Caudate nucleus (tissue), 63 donors: ENCODE measurements at places on chromosomes 7 and 10.

DNA sequence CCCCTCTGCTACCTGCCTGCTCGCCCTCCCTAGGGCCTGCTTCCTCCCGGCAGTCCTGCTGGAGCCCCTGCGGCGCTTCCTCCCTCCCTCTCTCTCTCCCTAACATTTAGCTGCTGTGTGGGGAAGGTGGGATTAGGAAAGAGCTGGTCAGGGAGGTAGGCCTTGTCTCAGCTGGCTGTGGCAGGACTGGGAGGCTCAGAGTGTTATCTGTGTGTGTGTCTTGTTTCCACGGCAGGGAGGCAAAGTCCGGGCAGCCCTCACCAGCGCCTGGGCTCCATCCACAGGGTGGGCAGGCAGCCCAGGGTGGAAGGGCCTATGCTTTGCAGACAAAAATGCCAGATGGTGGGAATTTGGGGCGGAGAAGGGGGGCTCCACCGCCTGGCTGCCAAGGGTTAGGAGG lies 105.7 kb downstream of the RPS24 start:
- DNase-seq, result no peak

GRCh38 chr7:38806912-38807311 lies 102.1 kb downstream of the VPS41 start:
- no peak for DNase-seq

DNA sequence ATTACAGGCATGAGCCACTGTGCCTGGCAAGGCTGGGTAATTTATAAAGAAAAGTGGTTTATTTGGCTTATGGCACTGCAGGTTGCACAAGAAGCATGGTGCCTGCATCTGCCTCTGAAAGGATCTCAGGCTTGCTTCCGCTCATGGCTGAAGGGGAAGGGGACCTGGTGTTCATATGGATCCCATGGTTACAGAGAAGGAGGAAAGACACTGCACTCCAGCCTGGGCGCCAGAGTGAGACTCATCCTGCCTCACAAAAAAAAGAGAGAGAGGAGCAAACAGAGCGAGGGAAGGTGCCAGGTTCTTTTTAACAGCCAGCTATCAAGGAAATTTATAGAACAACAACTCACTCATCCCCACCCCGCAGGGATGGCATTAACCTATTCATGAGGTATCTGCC lies 36.2 kb downstream of the HIP1 start:
- DNase-seq, result no peak

DNA sequence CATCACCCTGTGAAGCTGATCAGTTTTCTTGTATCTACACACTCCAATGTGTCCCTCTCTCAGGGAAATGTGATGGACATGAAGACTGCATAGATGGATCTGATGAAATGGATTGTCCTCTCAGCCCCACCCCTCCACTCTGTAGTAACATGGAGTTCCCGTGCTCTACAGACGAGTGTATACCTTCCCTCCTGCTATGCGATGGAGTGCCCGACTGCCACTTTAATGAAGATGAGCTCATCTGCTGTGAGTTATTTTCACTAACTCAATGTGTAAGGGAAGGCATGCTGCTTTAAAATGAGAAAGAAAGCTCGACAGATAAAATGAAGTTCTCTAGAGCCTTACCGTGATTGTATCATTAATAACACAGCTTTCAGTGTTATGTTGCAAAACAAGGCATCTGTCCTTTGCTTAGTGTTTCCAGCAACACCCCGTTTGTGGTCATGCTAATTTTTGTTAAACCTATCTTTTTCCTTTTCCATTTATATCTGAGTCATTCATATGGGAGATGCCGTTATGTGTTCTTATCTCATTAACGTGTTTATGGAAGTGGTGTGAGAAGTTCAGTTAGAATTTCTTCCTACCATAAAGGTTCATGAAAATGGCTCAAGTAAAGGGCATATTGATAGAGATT lies 220.9 kb upstream of the PLXDC2 start:
- DNase-seq, result no peak

DNA sequence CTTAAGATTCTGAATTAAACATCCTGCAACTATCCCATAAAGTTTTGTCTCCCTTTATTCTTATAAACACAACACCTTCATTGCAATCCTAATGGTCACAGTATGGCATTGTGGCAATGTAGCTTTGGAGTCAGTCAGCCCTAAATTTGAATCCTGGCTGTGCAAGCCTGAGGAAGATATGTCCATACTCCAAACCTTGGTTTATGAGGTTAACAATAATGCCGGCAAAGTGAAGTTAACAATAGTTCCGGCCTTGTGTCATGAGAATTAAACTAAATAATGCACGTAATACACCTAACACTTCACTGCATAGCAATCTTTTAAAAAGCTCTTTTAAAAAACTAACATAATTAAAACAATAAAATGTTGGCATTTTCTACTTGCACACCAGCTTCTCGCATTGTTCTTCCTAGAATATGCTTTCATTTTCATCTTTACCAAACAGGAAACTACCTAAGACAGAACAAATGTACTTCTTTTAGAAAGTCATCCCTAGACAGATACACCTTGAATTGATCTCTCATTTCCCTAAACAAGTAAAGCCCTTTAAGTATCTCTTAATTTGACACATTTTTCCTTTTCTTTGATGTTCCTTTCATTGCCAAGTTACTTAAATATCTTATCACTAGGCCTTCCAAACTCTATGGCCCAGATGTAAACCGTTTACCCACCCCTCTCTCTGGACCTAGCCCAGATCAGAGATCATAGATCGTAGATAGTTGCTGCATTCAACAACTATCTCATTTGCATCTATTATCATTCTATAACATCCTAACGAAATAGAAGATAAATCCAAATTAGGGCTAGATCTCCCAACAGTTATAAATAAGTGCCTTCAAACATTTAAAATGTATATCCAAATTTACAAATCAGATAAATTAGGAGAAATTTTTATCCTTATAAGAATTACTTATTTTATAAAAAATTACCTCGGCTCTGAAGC lies 66.7 kb downstream of the CREB3L2 start:
- no peak for DNase-seq
